Stimulated activated CD8-positive, alpha-beta memory T cell treated with anti-CD3 and anti-CD28 coated beads, Interleukin-4, amount 100 ng/mL, for 4 hours (primary cell): ENCODE measurements at places on chromosomes 2 and 18.

DNA sequence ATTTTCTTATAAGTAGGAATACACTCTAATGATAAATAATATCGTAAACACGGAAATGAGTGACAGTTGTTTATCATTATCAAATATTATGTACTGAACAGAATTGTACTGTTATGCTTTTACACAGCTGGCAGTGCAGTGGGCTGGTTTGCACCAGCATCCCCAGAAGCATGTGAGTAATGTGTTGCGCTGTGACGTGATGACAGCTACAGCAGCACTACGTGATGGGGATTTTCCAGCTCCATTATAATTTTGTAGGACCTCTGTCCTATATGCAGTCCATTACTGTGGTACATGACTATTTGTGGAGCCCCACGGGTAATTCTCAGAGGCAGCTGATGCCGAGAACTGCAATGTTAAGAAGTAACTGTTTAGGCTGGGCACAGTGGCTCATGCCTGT, 77.3 kb upstream of the ATG16L1 start:
- no peak for DNase-seq

DNA sequence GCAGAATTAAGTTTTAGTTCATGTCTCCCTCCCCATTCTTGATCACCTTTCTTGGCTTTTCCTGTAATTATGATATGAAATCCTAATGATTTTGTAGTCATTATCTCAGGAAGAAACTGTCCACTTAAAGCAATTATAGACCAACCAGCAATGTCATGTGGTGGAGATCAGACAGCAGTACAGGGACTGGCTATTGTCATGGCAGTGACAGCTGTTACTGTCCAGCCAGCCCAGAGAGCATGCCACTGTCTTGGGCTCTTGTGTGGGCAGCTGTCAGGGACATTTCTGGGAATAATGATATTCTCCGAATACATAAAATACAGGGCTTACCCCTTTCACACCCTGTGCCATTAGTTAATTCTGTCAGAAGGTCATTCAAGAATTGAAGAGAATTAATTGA, 355.3 kb upstream of the RAB12 start:
- no peak for DNase-seq

DNA sequence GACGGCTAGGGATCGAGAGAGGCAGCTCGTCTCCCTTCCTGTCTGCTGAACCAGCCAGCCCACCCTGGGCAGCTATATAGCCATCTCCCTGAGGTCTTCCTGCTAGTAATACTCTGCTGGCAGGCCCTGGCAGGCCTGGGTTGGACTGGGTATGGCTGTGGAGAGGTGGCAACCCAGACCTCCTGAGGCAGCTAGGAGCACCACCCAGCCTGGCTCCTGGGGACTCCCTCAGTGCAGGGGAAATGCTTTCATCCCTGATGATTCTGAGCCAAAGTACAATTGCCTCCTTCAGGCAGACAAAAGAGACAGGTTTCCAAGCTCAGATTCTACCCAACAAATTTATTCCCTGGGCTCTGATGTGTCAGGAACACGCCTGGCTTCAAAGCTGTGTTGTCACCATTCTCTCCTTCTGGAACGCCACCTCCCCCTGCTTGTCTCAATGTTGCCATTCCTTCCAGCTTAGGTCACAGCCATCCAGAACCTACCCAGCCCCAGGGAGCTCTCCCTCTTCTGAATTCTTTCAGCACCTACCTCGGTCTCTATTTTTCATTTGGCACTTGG, 4.7 kb upstream of the DNAJB2 start:
- no peak for DNase-seq

DNA sequence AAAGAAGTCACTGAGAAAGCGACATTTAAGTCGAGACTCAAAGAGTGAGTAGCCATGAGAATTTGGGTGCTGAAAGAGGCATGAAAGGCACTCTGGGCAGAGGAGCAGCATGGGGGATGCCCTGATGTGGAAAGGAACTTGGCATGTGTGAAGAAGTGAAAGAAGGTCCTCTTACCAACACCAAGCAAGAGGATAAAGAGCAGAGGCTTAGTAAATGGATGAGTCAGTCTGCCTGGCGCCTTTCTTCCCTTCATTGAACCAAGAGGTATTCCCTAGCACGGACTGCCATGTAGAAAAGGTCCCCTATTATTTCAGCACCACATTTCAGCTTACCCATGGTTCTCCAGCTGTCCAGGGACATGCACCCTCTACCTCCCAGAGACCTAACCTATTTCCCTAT, 221.1 kb upstream of the NRP2 start:
- DNase-seq: no peak

DNA sequence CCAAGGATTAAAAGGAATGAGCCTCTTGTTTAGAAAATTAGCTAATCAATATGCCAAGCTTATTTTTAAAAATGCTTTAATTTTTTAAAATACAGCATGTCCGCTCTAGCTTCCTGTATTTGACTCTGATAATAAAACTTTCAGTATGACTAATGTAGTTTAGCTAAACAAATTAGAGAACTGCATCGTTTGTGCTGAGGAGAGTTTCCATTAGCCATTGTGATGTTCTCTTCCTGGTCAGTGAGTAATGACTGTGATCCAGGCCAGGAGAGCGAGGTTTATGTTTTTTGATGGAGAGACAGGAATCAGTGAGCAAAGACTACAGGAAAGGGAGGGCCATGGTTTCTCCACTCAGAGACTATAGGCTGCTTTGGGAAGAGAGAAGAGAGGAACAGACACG, 237.2 kb upstream of the ETAA1 start:
- DNase-seq: no peak

- no peak for DNase-seq
Measured at GRCh38 chr18:22034276-22034675, 135.1 kb upstream of the GATA6 start.

DNA sequence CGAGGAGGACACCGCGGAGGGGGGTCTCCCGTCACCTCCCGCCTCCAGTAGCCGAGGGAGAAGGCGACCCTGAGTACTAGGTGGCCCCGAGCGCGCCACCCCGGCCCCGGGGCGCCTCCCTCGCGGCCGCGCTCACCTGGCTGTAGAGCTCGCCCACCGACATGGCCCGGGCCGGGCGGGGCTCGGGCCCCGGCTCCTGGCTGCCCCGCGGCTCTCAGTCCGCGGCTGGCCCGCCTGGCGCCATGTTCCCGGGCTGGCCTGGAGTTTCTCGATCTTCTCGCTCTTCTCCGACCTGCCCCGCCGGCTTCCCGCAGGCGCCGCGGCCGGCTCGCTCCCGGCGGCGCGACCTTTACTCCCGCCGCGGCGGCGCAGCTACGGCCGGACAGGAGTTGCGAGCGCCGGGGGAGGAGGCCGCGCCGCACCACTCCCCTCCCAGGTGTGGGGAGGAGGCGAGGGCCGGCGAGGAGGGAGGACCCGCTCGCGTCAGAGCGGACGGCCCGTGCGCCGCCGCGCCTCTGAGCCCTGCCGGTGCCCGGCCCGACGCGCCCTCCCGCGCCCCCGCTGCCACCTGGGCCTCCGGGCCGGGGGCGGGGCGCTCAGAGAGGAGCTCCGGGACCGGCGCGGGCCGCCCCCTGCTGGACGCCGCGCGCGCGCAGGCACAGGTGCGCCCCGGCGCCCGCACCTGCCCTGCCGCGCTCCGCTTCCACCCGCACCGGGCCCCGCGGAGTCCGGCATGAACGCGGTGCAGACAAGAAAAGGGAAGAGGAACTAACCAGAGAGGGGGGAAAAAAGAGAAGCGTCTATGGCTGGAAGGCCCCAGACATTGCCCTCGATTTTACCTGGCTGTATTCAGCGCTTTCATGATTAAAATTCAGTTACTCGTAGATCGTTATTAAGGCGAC, at the start of gene MYO5B:
Gene MYO5B, minus strand, starts transcription at position 517 of the 902 bp plus-strand sequence. Its CDS starts 354 bp downstream, at position 163.
- no peak for DNase-seq

DNA sequence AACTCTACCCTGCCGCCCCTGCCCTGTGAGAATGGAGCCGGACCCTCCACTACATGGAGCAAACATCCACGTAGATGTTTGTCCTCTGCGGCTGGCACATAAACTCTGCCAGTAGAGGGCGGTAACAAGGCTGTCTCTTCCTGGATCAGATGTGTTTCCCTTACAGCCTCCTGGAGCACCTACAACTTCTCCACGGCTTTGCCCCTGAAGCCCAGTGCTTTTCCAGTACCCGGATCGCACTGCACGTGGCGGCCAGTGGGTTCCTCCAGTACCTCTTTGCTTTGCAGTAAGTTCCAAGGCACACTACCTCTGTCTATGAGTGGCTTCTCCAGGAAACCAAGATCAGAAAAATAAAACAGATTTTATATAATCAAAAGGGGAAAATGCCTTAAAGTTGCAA, 651.3 kb downstream of the DCDC2C start:
- no peak for DNase-seq
